ENCODE measurements at places on chromosomes 1 and 21. TPM values are rescaled to one million over a fixed set of nuclear protein-coding genes. Genes with fewer than 3 reads are reported as not detected.

ZNF695 gene
- total RNA-seq: 0.08 TPM

ANXA9 gene
- 7.7 TPM for total RNA-seq

HMCN1 gene
- total RNA-seq: 14.8 TPM

CDCA8 gene
- total RNA-seq: 0.55 TPM

TMPRSS15 gene
- not detected for total RNA-seq
